ENCODE measurements at places on chromosomes 11 and 22. TPM values are rescaled to one million over a fixed set of nuclear protein-coding genes. Genes with fewer than 3 reads are reported as not detected.
A peak's percentile ranks its signal among the peaks of the same experiment; 100 is the strongest.

Gene SOX10
- not detected for total RNA-seq

Gene FAM111B
- total RNA-seq: 0.26 TPM

Gene LUZP2
- 28.9 TPM for total RNA-seq

DNA sequence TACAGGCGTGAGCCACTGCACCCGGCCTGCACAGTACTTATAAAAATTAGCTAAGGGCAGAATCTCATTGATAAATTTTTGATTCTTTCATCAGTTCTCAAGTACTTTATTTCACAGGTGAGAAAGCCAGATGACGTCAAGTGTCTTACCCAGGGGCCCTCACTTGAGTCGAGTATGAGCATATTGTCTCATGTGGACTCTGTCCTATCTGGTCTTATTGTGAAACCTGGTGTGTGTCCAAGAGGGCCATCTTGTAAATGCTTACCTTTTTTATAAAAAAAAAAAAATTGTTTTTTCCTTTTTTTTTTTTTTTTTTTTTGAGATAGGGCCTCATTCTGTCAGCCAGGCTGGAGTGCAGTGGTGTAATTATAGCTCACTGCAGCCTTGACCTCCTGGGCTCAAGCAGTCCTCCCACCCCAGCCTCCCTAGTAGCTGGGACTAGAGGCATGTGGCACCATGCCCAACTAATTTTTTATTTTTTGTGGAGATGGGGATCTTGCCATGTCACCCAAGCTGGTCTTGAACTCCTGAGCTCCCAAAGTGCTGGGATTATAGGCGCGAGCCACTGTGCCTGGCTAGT, 6.0 kb downstream of the ACO2 start:
- peak; percentile 39 for DNase-seq

GRCh38 chr11:123753110-123753509, 1.2 kb downstream of the OR6X1 start:
- no peak for DNase-seq

DNA sequence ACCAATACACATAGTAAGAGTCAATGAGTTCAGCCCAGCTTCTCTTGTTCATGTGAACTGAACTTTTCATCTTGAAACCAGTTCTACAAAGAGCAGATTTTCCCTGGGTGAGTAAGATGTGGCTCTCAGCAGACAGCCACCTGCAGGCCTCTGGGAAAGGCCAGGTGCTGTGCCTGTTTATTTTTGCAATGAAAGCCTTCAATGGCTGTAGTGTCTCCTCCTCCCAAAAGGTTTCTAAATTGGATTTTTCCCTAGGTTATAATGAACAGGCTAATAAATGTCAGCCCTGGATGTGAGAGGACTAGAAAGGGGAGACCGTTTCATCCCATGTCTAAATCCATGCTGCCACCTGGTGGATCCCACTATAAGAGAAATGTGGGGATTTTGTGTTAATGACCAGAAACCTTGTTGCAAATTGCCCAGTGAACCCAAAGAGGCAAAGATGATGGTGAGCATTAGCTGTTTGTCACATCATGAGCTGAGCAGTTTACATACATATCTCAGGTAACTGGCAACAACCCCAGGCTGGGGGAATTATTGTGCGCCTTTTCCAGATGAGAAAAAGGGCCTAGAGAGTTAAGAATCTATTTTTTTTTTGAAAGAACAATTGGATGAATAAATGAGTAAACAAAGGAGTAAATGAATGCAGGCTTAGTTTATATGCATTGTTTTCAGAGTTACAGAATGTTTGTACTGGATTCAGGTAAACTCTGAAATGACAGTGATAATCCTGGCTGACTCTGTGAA, 12.7 kb downstream of the C11orf91 start:
- peak; percentile 54 for DNase-seq

GRCh38 chr11:112165049-112165448, 1.2 kb upstream of the IL18 start:
- DNase-seq: no peak

- no peak for DNase-seq
Measured at GRCh38 chr22:29136782-29137700, 64.2 kb downstream of the KREMEN1 start.

DNA sequence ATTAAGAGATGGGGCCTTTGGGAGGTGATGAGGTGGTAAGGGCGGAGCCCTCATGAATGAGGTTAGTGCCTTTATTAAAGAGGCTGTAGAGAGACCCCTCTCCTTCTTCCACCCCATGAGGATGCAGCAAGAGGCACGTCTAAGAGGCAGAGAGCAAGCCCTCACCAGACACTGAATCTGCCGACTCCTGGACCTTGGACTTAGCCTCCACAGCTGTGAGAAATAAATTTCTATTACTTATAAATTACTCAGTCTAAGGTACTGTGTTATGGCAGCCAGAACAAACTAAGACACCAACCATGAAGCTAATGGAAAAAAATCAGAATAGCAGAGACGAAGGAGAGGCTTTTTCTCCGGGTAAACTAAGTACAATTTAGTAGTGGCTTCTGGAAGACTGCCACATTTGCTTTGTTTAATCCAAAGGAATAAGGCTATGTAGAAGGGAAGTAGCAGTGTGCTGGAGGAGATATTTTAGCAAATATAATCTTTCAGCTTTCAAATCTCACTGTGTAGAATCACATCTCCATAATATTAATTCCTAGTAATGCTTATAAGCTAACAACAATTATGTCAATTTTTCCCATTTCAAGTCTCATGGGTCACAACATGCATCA, 12.3 kb upstream of the SIK2 start:
- no peak for DNase-seq
